Immature natural killer cell (primary cell): ENCODE measurements at places on chromosomes 6 and 20.
A peak's percentile ranks its signal among the peaks of the same experiment; 100 is the strongest.

DNA sequence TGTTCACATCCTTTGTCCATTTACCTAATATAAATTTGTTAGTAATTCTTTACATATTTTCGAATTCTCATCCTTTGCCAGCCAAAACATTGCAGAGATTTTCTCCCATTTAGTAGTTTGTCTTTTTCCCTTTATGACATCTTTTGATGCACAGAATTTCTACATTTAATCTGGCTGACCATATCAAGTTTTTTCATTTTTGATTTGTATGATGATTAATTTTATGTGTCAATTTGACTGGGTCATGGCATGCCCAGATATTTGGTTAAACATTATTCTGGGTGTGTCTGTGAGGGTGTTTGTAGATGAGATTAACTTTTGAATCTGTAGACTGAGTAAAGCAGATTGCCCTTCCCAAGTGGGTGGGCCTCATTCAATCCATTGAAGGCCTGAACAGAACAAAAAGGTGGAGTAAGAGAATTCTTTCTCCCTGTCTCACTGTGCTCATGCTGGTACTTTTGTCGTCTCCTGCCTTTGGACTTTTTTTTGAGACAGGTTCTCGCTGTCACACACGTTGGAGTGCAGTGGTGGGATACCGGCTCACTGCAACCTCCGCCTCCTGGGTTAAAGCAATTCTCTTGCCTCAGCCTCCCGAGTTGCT is 72.1 kb upstream of the EPB41L1 start:
- no peak overlapping the region for H3K27ac ChIP-seq
- DNase-seq = no peak
- H3K4me1 ChIP-seq = no peaks in the 10 kb centered on the region
- H3K36me3 ChIP-seq = no peaks in the 10 kb centered on the region

DNA sequence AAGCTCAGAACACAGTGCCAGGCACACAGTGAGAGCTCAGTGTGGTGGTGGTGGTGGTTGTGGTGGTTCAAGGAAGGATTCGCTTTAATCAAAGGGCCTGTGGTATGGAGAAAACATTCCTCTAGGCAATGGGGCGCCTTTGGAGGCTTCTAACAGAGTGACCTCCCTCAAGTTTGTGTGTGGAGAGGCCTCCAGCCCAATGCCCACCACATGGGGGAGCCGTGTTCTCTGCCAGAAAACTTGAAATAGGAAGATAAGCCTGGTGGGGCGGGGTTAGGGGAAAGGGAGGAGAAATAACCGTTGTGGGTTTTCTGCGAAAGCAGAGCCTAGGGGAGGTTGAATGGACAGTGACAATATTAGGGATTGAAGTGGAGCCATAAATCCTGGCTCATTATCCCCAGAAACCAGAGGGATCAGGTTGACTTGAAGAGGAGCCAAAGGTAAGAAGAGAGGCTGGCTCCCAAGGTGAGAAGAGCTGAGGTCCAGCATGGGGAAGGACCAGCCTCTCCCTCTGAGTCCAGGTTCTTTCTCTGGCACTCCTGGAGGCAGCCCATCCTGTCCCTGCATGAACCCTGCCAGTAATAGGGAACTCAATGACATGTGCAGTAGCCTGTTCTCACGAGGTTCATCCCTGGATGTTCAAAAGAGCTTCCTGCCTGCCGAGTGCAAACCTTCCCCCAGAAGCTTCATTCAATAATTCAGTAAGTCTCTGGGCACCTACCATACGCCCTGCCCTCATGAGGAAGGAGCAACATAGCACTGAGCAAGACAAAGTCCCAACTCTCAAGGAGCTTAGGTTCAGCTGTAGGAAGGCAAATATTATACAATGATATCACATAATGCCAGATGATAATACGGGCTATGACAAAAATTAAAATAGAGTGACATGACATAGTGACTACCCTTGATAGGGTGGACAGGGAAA is 51.4 kb downstream of the TGM2 start:
- no peaks in the 10 kb centered on the region for H3K4me1 ChIP-seq
- no peak overlapping the region for H3K4me3 ChIP-seq
- no peaks in the 10 kb centered on the region for H3K36me3 ChIP-seq
- DNase-seq = no peak
- H3K27me3 ChIP-seq = peaks cover 8% of the 10 kb centered on the region

DNA sequence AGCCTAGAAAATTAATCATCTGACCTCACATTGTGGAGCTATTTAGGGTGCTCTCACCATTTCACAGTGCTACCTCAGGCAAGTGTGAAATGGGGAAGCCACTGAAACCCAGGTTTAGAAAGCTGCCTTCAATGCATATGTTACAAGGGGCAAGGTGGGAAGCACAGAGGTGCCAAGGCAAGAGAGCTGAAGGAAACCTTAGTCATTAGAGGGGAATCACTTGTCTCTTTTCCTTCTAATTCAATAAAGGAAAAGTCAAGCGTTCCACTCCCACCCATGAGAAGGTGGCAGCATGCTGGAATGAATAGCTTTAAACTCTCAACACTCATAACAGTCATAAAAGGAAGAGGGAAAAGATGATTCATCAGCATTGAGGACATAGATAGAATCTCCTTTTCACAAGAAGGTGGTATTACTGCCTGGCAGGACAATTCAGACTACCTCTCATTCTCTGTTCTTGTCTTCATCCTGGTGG is 251.9 kb upstream of the IRAK1BP1 start:
- H3K27me3 ChIP-seq = no peaks in the 10 kb centered on the region
- no peak for DNase-seq
- no peak overlapping the region for H3K4me3 ChIP-seq

GRCh38 chr6:151026041-151026663 is 160.7 kb downstream of the MTHFD1L start:
- no peak for DNase-seq
- H3K27me3 ChIP-seq = peaks cover 2% of the 10 kb centered on the region
- no peak overlapping the region for H3K4me3 ChIP-seq
- peaks cover 6% of the 10 kb centered on the region for H3K4me1 ChIP-seq
- H3K27ac ChIP-seq = no peak overlapping the region
- H3K36me3 ChIP-seq = peaks cover 6% of the 10 kb centered on the region

DNA sequence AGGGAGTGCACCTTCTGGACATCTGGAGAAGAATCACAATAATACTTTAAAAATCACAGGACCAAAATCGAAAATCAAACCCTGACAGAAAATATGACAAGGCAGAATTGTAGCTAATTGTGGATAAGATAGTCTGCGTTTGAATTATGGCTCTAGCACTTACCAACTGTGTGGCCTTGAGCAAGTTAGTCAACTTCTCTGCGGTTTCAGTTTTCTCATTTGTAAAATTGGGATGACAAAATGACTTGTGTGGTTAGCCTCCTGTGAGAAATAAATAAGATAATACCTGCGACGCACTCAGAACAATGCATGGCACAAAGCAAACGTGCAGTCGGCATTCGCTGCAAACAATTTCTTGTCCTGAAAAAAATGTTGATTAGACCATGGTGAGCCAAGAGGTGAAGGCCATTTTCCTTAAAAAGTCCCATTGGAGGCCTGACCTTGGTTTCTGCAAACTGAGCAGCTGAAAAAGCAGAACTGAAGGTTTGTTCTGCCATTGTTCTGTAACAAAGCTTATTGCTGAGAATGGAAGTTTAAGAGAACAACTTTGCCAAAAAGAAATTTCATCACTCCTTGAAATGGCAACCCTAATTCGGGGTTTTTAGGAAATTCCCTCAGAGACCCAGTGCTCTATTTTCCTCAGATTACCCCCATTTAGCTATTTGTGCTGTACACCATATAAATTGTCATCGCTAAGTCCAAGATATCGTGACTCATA is 266.3 kb downstream of the ERMARD start:
- DNase-seq = no peak
- H3K27me3 ChIP-seq = peaks cover 11% of the 10 kb centered on the region
- H3K36me3 ChIP-seq = no peaks in the 10 kb centered on the region
- no peak overlapping the region for H3K27ac ChIP-seq

GRCh38 chr6:86937219-86938079 is at the start of gene HTR1E:
TSS of gene HTR1E (plus strand) at chr6:86937528. CDS start at chr6:87015335, 77,807 bp downstream.
- no peaks in the 10 kb centered on the region for H3K4me1 ChIP-seq
- H3K36me3 ChIP-seq = no peaks in the 10 kb centered on the region
- no peak within 1 kb of the TSS for H3K27ac ChIP-seq
- DNase-seq = no peak
- H3K27me3 ChIP-seq = peaks cover 3% of the 10 kb centered on the region
- no peak within 1 kb of the TSS for H3K4me3 ChIP-seq

DNA sequence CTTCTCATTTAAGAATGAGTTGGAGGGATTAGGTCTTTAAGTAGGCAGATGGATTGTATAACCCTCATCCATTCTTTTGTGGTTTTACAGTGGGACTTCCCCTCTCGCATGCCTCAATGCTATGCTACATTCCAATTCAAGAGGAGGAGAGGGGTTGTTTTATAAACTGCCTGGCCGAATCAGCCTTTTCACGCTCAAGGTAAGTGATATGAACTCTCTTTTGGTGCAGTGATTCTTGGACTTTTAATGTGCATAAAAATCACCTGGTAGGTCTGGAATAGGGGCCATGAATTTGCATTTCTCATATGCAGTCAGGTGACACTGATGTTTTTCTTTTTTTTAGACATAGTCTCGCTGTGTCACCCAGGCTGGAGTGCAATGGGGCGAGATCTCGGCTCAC is 10.8 kb downstream of the ASXL1 start:
- no peak for DNase-seq
- peaks cover 45% of the 10 kb centered on the region for H3K4me1 ChIP-seq
- H3K27ac ChIP-seq = no peak overlapping the region
- H3K36me3 ChIP-seq = no peaks in the 10 kb centered on the region
- no peak overlapping the region for H3K4me3 ChIP-seq
- no peaks in the 10 kb centered on the region for H3K27me3 ChIP-seq

- peaks cover 3% of the 10 kb centered on the region for H3K36me3 ChIP-seq
- H3K4me1 ChIP-seq = peaks cover 11% of the 10 kb centered on the region
- peak overlapping the region; percentile 42 for H3K27ac ChIP-seq
- no peaks in the 10 kb centered on the region for H3K27me3 ChIP-seq
- DNase-seq = no peak
Measured at GRCh38 chr20:36587388-36588070, 14.1 kb downstream of the TGIF2 start.

DNA sequence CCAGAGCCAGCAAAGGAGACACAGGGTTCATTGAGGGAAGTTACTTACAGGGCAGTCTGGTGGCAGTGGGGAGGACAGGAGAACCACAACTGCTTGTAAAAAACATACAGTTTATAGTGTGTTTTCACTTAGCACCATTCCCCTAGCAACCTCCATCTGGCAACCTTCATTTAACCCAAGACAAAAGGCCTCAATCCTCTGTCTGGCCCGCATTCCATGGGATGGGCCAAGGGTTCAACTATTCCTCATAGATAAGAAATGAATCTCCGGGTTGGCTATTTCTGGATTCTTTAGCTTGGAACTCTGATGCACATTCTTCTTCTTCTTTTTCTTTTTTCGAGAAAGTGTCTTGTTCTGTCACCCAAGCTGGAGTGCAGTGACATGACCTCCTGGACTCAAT is 26.3 kb upstream of the FYN start:
- DNase-seq = no peak
- H3K4me1 ChIP-seq = no peaks in the 10 kb centered on the region
- H3K4me3 ChIP-seq = no peak overlapping the region
- H3K27ac ChIP-seq = no peak overlapping the region
- H3K27me3 ChIP-seq = peaks cover 2% of the 10 kb centered on the region

GRCh38 chr6:52221302-52221701 is 23.0 kb downstream of the IL17F start:
- H3K4me1 ChIP-seq = peaks cover 7% of the 10 kb centered on the region
- H3K27me3 ChIP-seq = peaks cover 11% of the 10 kb centered on the region
- peak overlapping the region; percentile 36 for H3K27ac ChIP-seq
- DNase-seq = peak; percentile 38
- no peaks in the 10 kb centered on the region for H3K36me3 ChIP-seq

DNA sequence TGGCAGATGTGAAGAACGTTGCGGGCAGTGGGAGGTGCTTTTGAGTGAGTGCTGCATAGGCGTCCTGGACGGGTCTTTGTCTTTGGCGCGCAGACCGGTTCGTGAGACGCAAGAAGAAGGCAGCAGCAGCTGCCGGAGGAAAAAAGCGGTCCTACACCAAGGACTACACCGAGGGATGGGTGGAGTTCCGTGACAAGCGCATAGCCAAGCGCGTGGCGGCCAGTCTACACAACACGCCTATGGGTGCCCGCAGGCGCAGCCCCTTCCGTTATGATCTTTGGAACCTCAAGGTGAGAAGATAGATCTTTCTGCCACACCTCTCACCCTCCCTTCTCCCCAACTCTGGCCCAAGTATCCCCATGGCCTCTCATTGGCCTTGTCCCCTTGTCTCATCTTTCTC is 1.1 kb downstream of the ABT1 start:
- no peak for DNase-seq
- H3K36me3 ChIP-seq = no peaks in the 10 kb centered on the region
- H3K27me3 ChIP-seq = peaks cover 22% of the 10 kb centered on the region
- H3K4me1 ChIP-seq = peaks cover 13% of the 10 kb centered on the region
- no peak overlapping the region for H3K4me3 ChIP-seq

GRCh38 chr20:62219101-62219991 is 732 bp downstream of the HRH3 start:
- no peaks in the 10 kb centered on the region for H3K4me1 ChIP-seq
- no peaks in the 10 kb centered on the region for H3K36me3 ChIP-seq
- DNase-seq = no peak
- H3K27me3 ChIP-seq = peaks cover 5% of the 10 kb centered on the region

DNA sequence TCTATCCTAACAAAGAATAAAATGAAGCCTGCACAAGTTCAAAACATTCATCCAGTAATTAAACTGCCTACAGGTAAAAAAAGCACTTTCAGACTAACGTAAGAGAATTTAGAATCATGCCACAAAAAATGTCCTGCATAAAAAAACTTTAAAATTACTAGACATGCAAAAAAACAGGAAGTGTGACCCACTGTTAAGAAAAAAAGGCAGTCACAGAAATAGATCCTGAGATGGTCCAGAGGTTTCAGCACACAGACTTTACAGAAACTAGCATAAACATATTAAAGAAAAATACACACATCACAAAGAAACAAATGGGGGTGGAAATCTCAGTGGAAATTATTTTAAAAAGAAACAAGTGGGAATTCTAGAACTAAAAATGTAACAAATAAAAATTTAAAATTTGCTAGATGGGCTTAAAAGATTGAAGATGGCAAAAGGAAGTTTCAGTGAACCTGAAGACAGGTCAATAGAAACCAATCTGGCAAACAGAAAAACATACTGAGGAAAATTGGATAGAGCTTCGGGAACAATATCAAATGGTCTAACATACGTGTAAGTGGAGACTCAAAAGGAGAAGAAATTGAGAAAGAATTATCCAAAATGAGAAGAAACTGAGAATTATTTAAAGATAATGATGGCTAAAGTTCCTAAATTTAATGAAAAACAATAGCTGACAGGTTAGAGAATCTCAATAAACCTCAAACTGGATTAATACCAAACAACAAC is 3.4 kb upstream of the ZNF133 start:
- peaks cover 4% of the 10 kb centered on the region for H3K36me3 ChIP-seq
- H3K4me3 ChIP-seq = no peak overlapping the region
- no peak for DNase-seq
- H3K27me3 ChIP-seq = peaks cover 25% of the 10 kb centered on the region
- H3K4me1 ChIP-seq = peaks cover 25% of the 10 kb centered on the region
